Aorta (tissue), 5 donors: ENCODE measurements at places on chromosomes 3 and 15. TPM values are rescaled to one million over a fixed set of nuclear protein-coding genes. Genes with fewer than 3 reads are reported as not detected.

Gene UTS2B
- 0.78 TPM for total RNA-seq

Gene DPPA4
- total RNA-seq = not detected

Gene COL6A5
- total RNA-seq = not detected

Gene GABRR3
- total RNA-seq = not detected

Gene PPP1R14D
- not detected for total RNA-seq

Gene CLDN18
- not detected for total RNA-seq

Gene SEMA7A
- 2.3 TPM for total RNA-seq

Gene UBE3A
- 93.6 TPM for total RNA-seq

Gene CD80
- total RNA-seq = 2.3 TPM

DNA sequence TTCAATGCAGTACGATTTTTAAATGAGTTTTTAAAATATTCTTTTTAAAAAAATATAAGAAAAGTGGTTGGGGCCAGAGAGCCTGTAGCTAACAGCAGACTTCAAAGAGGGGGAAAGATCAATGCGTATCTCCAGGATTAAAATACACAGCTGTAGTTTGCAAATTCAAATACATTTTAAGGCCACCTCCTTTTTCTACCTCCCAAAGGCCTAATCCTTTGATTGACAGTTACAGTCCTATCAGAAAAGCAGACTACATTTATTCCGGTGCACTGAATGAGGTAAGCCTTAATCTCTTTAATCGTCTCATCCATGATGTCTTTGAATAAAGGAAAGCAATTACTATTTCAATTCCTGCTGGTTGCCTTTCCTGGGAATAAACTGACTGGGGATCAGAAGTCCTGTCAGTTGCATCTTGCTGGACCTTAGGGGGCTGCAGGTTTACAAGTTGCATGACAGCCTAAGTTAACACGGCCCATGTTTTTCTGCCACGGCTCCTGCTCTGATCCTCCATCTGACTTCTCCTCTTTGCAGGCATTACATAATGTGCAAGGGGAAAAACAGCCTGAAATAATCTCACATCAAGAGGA lies 51.7 kb downstream of the CADPS start:
- no peak for DNase-seq

DNA sequence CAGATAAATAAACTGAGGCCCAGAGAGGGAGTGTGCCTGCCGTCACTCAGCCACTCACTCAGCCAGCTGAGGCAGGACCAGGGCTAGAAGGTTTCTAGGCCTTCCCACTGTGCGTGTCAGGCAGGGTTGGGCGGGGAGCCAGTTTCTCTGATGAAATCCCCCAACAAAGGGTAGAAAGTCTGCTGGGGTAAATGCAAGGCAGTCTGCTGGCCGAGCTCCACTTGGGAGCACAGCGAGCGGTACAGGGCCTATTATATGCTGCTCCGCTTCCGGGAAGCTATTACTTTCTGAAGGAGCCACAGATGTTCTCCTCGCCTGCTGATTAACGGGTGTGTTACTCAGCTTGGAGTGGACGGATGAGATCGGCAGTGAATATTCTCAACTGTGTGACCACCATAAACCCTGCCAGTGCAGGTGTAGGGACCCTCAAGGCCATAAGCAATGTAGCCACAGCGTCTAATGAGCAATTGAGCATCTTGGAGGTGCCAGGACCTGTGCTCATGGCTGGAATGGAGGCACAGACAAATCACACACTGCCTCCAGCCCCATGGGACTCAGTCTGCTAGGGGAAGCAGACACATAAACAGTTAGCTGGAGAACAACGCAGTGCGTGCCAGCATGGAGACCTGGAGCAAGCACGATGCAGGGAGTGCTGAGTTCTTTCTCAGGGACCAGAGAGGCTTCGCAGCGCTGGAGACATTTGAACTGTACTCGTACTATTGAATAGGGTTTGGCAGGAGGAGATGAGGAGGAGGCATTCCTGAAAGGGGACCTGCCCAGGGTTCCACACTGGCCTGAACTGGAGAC lies 42.1 kb downstream of the CORO2B start:
- peak; percentile 93 for DNase-seq

- DNase-seq = no peak
Observed at GRCh38 chr15:91099995-91100813, at the start of gene SV2B. Gene SV2B (plus strand): TSS chr15:91100257. CDS start chr15:91226264, 126,007 bp downstream.

- DNase-seq = no peak
Observed at GRCh38 chr15:51861557-51862359, 32.3 kb downstream of the TMOD3 start.

GRCh38 chr15:91928675-91929074 lies 75.2 kb downstream of the SLCO3A1 start:
- DNase-seq = no peak

DNA sequence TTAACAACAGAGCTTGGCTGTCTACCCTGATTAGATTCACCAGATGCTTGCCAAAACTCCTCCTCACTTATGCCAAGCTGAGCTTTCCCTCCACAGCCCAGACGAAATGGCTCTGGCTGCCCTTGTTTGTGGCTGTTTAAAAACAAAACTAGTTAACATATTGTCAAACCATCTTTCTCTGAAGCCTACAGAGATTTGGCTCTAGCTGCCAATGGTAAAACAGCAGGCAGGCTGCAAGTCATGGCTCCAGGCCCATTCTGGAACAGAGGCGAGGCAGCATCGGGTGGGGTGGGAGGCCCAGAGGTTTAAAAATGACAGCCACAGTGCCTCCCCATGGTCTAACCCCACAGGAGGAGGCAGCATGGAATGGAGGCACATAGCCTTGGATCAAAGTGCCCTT lies 75.9 kb downstream of the SCN5A start:
- no peak for DNase-seq

GRCh38 chr3:177803500-177803899 lies 606.2 kb upstream of the TBL1XR1 start:
- DNase-seq = no peak

- DNase-seq = peak; percentile 77
Observed at GRCh38 chr3:9397906-9398699, 688 bp downstream of the SETD5 start.

- DNase-seq = no peak
Observed at GRCh38 chr3:23270423-23270822, 67.3 kb downstream of the UBE2E2 start.

- no peak for DNase-seq
Observed at GRCh38 chr3:14783480-14784086, 35.2 kb upstream of the FGD5 start.

GRCh38 chr3:25043177-25043576 lies 384.9 kb upstream of the RARB start:
- DNase-seq = no peak

- no peak for DNase-seq
Observed at GRCh38 chr3:71078723-71079525, 504.6 kb downstream of the FOXP1 start.

DNA sequence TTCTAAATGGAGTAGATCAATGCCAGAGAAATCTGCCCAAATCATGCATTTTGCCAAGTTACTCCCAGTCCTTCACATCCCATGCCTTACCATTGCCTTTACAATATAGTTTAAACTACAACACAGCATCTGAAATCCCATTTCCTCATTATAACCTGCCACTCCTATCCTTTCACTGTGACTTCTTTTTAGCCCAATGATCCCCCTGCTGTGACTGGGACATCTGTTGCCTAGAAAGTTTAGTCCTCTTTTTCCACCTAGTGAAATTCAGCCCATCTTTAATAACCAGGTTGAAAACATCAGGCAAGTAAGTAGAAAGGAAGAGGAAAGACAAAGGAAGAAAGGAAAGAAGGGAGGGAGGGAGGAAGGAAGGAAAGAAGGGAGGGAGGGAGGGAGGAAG lies 627.9 kb upstream of the ZNF385D start:
- no peak for DNase-seq

DNA sequence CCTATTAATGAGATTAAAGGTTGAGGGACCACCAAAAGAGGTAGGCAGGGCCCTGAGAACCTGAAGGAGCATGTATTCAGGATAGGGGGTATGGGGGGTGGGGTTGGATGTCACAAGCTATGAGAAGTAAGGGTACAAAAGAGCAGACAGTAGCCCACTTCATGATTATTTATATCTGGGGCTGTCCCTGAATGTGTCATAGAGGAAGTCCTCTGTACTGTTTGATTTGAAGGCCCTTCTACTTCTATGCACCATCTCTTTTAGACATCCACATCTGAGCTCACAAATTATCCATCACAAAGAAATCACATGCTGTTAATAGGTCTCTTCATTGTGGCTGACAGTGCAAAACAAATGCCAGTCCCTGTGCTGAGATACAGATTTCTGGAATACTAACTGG lies 68.6 kb downstream of the FHIT start:
- no peak for DNase-seq

DNA sequence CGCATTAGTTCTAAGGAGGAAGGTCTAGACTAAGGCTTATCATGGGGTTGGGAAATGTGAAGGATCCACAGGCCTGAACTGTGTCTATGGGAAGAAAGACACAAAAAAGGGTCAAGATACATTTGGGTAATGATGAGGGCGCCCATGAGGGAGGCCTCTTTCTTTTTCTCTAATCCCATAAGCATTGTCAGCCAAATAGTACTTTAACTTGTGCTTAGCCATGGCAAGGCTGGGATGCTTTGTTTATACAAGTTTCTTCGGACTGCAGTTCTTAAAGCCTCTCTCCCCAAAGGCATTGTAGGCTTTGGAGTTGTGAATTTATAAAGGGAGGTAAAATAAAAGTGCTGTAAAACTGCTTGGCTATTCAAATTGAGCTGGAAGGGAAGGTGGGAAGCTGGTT lies 23.4 kb downstream of the ARMC8 start:
- no peak for DNase-seq

- DNase-seq = no peak
Observed at GRCh38 chr15:27705056-27705455, 394.1 kb downstream of the OCA2 start.

GRCh38 chr15:35271371-35272043 lies 186.4 kb upstream of the NANOGP8 start:
- DNase-seq = no peak

DNA sequence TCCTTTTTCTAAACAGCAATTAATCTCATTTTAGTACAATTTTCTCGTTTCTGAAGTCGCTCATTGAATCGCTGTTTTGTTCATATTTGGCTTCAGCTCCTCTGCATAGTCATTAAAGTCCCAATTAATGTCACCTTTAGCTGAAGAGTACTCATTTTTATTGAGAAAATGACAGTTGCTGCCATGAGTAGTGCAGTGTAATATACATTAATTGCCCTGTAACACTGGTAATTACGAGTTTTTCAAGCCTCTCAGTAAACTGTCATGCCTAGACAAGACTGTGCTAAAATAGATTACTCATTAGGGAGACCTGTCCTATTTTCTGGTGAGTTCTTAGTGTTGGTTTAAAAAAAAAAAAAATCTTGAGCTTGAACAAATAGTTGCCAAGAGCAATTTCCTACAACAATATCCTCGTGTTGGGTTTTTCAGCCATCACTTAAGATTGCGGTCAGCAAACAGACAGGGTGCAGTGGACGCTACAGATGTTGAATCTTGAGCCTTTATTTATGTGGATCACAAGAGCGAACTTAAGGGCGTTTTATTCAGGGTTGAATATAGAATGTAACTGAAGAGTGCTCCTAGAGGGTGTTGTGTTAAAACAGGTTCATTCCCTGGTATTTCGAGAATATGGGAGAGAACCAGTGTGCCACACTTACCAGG lies 176.0 kb downstream of the CDIN1 start:
- DNase-seq = no peak

DNA sequence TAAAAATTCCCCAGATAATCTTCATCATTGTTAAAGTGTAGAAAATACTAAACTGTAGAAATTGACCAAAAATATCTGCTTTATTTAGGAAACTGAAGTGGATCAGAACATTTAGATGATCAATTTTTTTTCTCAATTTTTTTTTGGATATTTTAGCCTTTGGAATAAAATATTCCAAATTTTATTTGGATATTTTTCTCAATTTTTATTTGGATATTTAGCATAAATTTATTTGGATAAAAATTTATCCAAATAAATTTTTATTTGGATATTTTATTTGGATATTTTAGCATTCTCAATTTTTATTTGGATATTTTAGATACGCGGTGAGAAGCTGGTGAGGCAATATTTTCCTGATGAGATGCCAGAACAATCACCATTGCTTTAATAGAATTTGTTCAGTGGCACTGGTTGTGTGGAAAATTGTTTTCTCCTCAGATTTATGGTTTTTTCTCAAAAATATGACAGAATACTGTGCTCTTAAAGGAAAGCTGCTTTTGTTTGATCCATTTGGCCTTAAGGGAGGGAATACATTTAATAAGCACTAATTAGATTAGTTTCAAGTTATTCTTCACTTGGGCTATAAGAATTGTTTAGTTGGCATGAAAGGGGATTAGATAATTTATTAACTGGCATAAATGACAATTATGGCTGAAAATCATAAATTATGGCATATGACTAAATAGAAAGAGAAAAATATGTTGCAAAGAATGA lies 470.1 kb downstream of the MFSD1 start:
- DNase-seq = no peak

DNA sequence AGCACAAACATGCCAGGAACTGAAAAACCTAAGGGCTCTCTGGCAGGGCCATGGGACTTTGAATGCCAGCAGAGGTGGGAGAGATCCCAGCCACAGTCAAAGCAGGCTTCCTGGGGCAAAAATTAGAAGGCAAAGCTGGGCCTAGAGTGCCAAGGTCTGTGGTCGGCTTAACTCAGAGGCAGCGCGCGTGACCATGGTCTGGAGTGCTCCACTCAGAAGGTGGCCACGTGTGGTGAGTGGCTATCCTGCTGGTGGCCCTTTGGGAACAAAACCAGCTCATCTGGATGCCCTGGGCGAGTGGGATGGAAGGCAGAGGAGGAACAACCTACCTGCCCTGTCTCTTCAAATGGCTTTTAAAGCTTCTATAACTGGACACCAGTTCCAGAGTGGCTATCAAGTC lies 63.1 kb downstream of the OXNAD1 start:
- DNase-seq = no peak

- DNase-seq = no peak
Observed at GRCh38 chr3:25355998-25356397, 72.1 kb upstream of the RARB start.

GRCh38 chr3:189573004-189573403 lies 58.2 kb upstream of the TP63 start:
- no peak for DNase-seq

DNA sequence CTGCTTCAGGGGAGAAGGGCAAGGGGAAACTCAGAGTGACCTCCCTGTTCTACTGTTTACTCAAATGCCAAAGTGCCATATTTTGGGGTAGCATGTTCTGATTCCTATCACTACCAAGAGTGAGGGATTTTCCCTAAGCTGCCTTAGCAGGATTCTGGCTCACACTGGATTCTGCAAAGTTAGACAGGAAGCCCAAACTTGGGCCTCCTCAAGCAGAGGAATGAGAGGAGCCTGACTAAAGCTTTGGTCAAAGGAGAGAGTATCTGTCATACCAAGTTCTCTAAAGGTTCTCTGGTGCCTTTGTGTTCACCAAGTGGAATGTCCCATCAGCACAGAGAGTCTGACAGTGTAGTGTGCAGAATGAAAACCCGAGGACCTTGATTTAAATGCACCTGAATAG lies 8.8 kb upstream of the RARB start:
- DNase-seq = no peak

- DNase-seq = no peak
Observed at GRCh38 chr3:141106842-141107241, 55.7 kb downstream of the SPSB4 start.

GRCh38 chr3:66486646-66487045 lies 14.2 kb downstream of the LRIG1 start:
- no peak for DNase-seq
